ENCODE measurements at places on chromosomes 4 and X. TPM values are rescaled to one million over a fixed set of nuclear protein-coding genes. Genes with fewer than 3 reads are reported as not detected.
A peak's percentile ranks its signal among the peaks of the same experiment; 100 is the strongest.

The SSX1 gene
- total RNA-seq: not detected

The TMEM144 gene
- total RNA-seq: 0.63 TPM

The SULT1E1 gene
- total RNA-seq: 0.38 TPM

The SYTL5 gene
- 0.94 TPM for total RNA-seq

The H2BW2 gene
- not detected for total RNA-seq

- peak; percentile 67 for ATAC-seq
These were observed 15.9 kb downstream of the SH3TC1 start for GRCh38 chr4:8215001-8215427.

DNA sequence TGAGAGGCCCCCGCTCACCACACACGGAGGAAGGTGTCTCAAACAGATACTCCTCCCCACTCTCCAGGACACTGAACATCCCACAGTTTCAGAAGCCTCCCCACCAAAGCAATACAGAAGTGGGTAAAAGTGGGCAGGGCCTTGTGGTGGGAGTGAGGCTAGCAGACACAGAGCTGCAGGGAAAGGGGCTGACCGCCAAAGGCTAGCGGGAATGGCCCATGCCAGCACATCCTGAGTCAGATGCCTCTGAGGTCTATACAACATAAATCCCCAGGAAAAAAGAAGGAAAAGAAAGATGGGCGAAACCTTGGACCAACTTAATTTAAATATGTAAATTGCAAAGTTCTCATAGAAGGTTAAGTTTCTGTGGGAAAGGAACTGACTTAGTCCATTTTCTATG, 21.9 kb upstream of the ARHGAP10 start:
- no peak for ATAC-seq

GRCh38 chrX:9829308-9830267, 43.4 kb downstream of the SHROOM2 start:
- no peak for ATAC-seq

- ATAC-seq: no peak
These were observed 23.8 kb downstream of the SLC16A2 start for GRCh38 chrX:74445099-74445498.

DNA sequence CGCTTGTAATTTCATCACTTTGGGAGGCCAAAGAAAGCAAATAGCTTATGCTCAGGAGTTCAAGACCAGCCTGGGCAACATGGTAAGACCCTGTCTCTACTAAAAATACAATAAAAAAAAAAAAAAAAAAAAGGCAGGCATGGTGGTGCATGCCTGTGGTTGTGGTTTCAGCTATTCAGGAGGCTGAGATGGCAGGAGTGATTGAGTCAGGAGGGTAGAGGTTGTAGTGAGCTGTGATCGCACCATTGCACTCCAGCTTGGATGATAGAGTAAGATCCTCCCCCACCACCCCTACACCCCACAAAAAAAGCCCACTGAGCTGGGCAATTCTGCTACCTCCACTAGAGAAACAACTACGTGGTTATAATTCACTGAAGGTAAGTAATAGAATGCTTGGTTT, 118.8 kb upstream of the PCDH18 start:
- ATAC-seq: no peak

GRCh38 chr4:73109493-73109892, 40.0 kb upstream of the COX18 start:
- no peak for ATAC-seq

DNA sequence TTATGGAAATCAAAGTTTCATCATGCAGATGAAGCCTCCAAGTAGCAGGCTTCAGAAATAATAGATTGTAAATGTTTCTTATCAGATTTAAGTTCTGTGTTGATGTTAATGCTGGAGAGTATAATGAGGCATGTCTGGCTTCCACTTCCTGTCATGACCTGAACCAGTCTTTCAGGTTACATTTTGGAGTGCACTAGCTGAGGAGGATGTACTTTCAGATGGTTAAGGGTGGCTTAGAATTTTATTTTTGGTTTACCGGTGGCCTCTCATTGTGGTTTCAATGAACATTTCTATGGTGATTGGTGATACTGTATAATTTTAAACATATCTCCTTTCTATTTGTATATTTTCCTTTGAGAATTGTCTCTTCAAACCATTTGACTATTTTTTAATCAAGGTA, 890.4 kb downstream of the SH3BGRL start:
- ATAC-seq: no peak

GRCh38 chr4:24112466-24112865, 222.6 kb upstream of the PPARGC1A start:
- ATAC-seq: no peak
